ENCODE measurements at places on chromosomes 5 and 9. TPM values are rescaled to one million over a fixed set of nuclear protein-coding genes. Genes with fewer than 3 reads are reported as not detected.

Gene NKD2
- total RNA-seq = not detected

DNA sequence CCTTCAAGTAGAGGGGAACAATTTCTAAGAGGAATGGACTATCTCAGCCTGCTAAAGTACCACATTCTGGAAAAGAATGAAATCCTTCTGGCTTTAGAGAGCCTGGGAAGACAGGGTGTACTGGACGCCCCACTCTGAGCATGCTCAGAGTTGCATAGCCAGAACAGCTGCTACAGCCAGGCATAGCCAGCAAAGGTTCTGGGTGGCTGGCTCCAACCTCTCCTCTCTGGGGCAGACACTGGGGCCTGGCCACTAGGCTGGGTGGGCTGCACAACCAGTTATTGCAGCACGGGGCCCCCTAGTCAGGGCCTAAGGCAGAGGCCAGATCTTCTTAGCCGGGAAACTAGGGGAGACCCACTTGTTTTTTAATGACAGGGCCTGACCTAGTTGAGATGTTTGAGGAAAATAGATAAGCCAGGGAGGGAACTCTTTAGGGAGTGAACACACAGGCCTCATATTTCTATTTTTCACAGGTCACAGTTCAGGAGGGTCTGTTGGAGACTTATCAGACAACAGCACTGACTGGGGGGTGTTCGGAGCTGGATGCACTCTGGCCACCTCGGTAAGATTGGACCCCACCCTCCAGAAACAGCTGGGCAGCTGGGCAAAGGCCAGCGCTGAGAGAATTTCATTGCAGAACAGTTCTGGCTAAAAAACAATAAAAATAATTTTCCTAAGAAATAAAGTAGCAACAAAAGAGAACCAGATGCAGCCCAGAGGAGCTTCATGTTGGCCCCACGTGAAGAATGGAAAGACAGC is 142.9 kb downstream of the LPAR1 start:
- no peaks in the 10 kb centered on the region for H3K27me3 ChIP-seq
- no peak for DNase-seq
- 0 out of 2 replicates have a peak, but pooled peaks cover 3% of the 10 kb centered on the region for H3K36me3 ChIP-seq
- peaks cover 45% of the 10 kb centered on the region for H3K4me1 ChIP-seq

DNA sequence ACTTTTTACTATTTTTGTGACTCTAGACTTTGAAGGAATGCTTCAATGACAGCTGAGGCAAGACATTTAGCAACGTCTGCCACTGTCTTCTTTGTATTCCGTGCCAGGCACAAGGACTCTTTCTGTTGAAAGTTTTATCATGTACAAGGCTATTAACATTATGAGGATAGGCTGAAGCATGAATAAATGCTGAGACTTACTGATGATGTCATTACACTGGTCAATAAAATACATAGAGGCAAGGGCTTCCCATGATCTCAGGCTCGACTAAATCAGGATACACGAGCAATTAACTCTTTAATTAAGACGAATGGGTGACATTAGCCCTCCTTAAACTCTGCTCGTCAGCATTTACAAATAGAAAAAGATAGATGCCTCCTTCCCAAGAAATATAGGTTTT is 1393.3 kb upstream of the WWC1 start:
- no peak for DNase-seq
- H3K27ac ChIP-seq = no peak overlapping the region
- H3K4me1 ChIP-seq = no peaks in the 10 kb centered on the region
- H3K27me3 ChIP-seq = no peaks in the 10 kb centered on the region

- H3K4me1 ChIP-seq = no peaks in the 10 kb centered on the region
- DNase-seq = peak; percentile 49
- H3K36me3 ChIP-seq = no peaks in the 10 kb centered on the region
Measured at GRCh38 chr9:31119890-31120454, 1264.5 kb upstream of the ACO1 start.

Gene SIT1
- not detected for total RNA-seq

GRCh38 chr5:41176952-41177351 is 36.4 kb downstream of the C6 start:
- no peaks in the 10 kb centered on the region for H3K4me1 ChIP-seq
- no peak overlapping the region for H3K27ac ChIP-seq
- no peaks in the 10 kb centered on the region for H3K36me3 ChIP-seq
- no peak overlapping the region for H3K4me3 ChIP-seq

GRCh38 chr9:1918622-1919021 is 96.5 kb upstream of the SMARCA2 start:
- H3K4me3 ChIP-seq = no peak overlapping the region
- H3K36me3 ChIP-seq = no peaks in the 10 kb centered on the region
- H3K4me1 ChIP-seq = no peaks in the 10 kb centered on the region
- H3K27me3 ChIP-seq = peaks cover 38% of the 10 kb centered on the region
